ENCODE measurements at places on chromosomes 5 and 9.

DNA sequence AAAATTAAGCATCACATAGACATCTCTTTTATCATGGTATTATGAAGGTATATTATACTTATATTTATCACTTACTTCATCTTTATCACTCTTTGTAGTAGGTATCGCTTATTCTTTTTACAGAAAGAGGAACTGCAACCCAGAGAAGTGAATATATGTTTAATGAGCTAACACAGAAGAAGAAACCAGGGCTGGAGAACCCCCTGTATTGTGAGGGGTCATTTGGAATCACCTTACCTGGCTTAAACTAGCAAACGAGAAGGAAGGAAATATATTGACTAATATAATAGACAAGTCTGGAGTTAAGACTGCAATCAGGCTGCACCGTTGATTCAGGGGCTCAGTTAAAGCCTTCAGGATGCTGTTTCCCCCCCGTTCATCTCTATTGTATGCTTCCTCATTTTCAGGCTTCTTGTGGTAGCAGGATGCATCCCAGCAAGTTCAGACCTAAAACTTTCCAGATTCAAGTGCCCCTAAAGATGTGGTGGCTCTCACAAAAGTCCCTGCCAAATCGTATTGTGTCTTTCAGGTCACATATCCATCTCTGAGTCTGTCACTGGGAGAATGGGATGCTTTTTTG is 146.4 kb downstream of the GCNT1 start:
- no peak for DNase-seq

DNA sequence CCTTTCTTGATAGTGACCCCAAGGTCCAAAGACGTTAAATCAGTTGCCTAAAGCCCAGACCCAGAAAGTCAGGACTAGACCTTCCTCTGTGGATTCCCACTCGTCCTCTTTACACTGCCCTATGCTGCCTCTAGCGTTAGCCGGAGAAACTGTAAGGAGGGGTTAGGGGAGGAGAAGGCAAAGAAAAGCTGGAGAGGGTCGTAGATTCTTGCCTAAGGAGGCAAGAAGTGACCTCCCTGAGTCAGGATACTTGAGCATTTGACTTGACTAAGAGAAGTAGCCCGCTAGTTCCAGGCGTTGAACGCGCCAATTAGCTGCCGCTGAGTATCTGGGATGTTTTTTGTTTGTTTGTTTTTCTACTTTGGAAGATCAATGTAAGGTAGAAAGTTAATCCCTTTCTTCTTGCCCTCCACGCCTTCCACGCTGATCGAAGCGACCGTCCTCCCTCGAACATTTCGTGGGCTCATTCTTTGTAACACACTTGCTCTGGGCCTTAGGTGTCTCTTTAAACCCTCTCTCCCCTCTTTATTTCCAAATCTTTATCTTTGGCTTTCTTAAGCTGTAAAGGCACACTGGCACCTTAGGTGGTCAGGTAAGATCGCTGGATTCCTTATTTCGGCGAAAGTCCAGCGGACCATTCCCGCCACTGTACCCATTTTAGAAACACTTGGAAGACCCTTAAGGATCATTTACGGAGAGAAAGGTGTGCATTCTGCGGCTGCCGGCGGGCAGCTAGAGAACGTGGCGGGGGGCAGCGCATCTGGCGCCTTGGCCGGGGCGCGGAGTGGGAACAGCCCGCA is 5.1 kb upstream of the RGMB start:
- no peak for DNase-seq

DNA sequence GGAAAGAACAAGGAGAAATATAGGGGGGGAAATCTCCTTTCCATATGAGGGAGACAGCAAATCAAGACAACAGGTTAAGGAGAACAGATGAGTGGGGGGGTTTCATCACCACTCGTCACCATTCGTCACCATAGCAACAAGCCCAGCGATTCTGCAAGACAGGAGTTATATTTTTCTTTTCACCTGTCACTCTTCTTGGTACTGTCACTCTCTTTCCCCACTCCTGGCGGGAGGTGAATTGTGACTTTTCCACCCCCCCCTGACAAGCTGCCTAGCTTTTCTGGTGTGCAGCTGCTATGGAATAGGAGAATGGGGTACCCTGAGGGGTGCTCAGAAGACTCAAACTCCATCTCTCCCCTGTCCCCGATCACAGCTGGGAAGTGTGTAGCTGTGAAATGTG is 239.9 kb downstream of the FAM114A2 start:
- no peak for DNase-seq

DNA sequence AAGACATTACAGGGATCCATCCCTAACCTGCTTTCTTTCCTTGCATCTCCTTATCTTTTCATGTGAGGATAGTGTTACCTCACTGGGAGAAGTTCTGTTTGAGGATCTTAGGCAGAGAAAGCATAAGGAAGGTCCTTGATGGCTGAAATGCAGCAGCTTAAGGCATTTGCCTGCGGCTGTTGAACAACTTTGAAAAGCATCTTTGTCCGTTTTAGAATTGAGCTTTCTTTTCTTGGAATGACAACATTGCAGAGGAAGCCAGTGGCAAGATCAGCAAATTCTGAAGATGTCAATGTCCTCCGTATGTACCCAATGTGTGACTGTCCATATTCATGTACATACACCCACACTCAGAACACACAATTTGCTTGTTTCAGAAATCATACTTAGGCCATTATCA is 436.2 kb downstream of the GABRG2 start:
- no peak for DNase-seq

GRCh38 chr9:128190516-128191405 is 611 bp downstream of the CIZ1 start:
- DNase-seq = no peak

GRCh38 chr9:127423934-127424675 is at the start of gene ZNF79:
Gene ZNF79, plus strand, starts transcription at chr9:127424382. Its CDS starts 406 bp downstream, at chr9:127424788.
- peak; percentile 52 for DNase-seq

DNA sequence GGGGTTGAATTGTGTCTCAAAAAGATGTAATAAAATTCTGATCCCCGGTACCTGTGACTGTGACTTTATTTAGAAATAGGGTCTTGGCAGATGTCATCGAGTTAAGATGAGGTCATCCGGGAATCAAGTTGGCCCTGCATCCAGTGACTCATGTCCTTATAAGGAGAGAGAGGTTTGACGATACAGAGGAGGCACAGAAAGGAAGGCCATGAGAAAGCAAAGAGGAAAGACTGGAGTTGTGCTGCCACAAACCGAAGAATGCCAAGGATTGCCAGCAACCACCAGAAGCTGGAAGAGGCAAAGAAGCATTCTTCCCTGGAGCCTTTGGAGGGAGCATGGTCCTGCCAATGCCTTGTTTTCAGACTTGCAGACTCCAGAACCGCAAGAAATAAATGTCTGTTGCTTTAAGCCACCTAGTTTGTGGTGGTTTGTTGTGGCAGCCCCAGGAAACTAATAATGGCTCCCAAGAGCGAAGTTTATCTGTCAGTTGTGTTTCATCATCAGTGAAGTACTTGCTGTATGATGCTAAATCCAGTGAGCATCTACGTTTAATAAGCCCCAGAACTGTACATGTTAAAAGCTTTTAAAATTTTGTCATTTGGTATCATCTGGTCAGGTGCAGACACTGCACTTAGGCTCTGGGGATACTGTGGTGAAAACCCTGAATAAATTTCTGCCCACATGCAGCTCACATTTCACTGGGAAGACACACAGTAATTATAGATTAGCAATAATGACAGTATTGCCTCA is 114.8 kb downstream of the TLE4 start:
- peak; percentile 87 for DNase-seq

DNA sequence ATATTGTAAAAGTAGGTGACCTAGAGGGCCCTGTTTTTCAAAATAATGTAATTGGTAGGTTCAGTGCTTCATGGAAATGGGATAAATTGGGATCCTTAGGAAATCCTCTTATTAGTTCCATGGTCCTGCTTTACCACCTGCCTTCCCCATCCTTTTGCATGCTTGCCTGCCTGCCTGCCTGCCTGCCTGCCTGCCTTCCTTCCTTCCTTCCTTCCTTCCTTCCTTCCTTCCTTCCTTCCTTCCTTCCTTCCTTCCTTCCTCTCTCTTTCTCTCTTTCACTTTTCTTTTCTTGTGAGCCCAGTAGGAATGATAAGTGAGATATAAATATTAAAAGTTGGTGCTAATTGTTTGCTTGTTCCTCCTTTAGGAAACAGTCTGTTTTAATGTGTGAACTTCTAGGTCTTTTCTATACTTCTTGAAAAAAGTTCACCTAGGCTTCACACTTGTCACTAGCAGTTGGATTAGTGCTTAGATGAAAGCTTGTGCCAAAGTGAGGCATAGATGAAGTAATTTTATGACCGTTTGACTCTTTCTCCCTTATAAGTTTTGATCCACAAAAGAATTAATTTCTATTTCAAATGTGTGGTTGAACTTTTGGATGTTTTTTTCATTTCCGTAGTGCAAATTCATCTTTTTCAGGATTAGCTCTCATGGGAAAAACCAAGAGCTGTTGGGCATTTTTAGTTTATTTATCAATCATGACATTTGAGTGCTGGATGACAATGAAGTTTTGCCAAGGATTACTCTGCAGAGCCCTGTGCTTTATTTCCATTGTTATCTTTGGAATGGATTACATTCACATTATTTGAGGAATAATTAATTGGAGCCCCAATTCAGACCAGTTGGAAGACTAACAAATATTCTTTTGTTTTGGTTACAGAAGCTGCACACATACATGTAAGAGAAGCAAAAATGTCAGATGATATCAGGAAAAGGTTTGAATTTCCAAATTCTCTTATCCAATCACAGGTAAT is 30.7 kb downstream of the FOCAD start:
- no peak for DNase-seq

- DNase-seq = no peak
Measured at GRCh38 chr5:90201923-90202322, 207.6 kb downstream of the CETN3 start.

GRCh38 chr5:103902893-103903292 is 340.3 kb upstream of the NUDT12 start:
- DNase-seq = no peak

DNA sequence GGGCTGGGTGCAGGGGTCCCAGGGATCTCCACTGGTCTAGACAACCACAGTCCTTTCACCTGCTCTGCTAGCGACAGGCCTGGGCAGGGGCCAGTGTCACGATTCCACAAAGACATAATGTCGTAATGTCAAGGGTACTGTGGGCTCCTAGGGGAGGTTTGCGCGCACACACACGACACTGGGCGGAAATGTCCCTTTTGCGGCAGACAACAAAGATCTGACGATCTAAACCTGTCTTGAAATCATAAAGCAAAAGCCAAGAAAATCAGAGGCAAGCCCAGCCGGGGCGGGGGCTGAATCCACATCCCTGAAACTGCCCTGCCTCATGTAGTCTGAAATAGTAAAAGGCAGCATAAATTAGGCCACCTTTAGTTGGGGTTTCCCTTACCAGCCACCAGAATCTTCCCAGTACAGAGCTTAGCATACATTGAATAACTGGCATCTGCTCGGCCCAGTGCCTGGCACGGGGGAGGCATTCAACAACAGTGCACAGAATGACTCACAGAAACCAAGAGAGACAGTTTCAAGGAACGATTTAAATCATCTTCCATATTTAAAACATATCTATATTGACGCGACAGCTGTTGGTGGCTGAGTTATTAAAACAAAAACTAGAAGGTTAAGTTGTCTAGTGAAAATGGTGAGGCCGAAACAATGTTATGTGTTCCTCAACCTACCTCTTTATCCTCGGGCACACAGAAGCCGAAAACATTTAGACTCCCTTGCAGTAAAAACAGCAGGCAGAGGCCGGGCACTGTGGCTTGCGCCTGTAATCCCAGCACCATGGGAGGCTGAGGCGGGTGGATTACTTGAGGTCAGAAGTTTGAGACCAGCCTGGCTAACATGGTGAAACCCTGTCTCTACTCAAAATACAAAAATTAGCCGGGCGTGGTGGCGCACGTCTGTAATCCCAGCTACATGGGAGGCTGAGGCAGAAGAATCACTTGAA is 151.0 kb downstream of the MYO10 start:
- no peak for DNase-seq

DNA sequence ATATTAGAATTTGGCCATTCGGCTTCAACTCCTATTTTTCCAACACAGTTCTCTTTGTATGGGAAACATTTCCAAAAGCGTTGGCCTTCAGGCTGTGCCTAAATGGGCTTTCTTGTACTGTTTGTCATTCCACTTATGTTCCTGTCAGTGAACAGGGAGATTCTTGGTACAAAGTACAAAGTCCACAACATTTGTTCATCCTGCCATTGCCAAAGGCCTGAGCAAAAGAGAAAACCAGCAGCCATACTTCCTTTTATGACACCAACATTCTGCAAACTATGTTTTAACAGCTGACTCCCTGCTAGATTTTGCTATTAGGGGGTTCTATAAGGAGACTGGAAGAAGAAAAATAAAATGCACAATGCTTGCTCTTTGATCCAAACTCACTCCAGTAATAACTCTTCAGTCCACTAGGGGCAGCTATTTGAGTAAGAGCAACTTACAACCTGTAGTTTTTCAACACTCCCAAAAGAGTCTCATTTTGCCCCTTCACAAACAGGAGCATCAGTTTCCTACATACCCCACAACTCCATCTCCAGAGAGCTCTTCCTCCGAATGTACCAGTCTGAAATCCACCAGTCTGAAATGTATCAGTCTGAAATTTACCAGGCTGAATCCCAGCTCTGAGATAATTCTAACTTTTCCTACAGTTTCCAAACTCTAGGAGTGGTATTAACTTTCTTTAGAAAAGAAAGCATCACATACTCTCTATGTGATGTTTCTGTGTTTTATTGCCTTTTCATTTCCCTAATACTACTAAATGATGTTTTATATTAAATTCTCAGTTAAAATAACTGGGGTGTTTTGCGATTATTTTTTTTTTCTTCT is 693.8 kb downstream of the DNAH5 start:
- peak; percentile 38 for DNase-seq

DNA sequence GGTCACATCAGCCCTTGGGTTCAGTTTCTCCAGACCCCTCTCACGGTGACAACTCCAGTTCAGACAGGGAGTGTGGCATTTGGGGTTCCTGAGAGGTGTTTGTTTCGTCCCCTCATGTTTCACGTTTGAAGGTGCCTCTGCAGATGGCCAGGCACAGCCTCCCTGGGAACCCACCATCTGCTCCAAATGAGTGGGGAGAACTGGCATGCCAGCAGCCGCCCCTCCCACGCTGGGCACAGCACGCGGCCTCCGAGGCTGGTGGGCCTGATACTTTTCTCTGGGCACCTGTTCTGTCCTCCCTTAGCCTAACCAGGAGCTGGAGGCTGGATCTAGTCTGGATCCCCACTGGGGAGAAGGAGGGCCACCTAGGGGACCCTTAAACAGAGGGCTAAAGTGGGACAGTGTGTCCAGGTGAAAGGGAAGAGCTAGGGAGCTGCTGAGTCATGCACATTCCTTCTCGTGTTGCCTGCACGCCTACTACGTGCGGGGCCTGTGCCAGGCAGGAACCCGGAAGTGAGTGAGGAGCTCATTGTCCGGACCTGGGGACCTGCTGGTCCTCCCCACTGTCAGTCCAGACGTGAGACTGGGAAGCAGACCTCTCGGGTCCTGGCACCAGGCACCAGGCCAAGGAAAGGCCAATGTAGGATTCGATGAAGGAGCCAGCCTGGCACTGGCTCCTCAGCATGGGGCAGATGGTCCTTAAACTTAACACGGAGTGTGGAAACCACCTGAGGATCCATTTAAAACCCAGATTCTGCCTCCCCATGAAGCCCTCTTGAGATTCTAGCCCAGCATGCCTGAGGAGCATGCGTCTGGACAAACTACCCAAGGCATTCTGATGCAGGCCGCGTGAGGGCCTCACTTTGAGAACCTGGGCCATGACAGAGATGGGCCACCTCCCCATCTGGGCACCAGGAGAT is 11.7 kb downstream of the DNM1 start:
- no peak for DNase-seq

GRCh38 chr5:37840053-37841034 is 503 bp upstream of the GDNF start:
- peak; percentile 52 for DNase-seq

All from HS-27A (cell line).